ENCODE measurements at places on chromosomes 11 and 22.

GRCh38 chr22:19719050-19719482, 4.3 kb upstream of the GP1BB start:
- peak; percentile 15 for DNase-seq

DNA sequence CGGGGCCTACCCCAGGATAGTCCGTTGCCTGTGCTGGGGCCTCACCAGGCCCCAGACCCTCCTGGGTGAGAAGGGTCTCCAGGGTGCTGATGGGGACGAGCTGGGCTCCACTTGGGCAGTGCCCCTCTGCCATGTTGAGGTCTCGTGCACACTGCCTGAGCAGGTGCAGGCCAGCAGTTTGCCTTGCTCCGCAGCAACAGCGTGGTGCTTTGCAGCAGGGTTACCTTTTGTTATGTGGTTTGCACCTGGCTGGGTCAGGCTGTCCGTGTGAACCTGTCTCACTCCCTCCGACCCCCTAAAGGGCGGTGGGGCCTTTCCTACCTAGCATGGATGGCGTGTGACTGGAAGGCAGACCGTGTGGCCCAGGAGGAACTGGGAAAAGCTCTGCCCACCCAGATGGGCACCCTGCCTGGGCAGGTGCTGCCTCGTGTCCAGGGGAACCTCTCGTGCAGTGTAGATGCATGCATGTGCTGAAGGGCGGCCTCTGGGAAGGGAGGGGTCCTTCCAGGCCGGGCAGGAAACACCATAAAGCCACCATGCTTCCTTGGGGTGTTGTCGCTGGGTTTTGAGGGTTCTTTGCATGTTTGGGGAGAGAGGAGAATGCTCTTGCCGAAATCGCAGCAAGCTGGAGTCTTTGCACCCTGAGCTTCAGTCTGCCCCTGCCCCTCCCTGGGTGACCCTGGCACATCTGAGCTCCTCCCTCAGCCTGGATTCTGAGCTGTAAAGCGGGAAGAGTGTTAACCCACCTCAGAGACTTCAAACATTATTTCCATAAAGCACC, 75.4 kb upstream of the PPARA start:
- no peak for DNase-seq

DNA sequence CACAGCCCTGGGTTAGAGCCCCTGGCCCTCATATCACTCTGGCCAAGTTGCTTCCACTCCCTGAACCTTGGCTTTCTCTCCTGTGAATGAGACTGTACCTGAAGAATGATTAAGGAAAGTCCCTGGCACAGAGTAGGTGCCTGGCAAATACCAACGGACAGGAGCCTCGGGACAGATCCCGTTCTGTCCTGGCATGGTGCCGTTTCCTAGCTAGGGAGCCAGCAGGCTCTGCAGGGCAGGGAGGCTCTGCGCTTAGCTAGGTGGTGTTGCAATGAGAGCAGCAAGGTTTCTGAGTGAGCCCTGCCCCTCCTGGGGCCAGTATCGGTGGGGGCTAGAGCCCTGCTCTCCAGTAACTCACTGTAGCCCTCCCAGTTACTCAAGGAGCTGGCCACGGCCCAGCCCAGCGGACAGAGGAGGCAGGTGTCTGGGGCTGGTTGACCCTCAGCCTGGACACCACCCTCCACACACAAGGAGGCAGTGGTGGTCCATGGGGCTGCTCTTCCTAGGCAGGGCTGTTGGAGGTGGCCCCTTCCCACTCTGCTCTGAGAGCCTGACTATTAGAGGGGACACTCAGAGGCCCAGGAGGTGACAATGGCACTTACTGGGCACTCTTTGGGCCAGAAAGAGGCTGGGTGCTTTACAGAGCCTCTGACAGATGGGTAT, 74.4 kb downstream of the NFAM1 start:
- no peak for DNase-seq

GRCh38 chr11:134669796-134670195, 257.8 kb upstream of the B3GAT1 start:
- no peak for DNase-seq

GRCh38 chr22:31904651-31905050, 39.7 kb upstream of the YWHAH start:
- no peak for DNase-seq

GRCh38 chr11:129947474-129947873, 52.1 kb upstream of the NFRKB start:
- no peak for DNase-seq

DNA sequence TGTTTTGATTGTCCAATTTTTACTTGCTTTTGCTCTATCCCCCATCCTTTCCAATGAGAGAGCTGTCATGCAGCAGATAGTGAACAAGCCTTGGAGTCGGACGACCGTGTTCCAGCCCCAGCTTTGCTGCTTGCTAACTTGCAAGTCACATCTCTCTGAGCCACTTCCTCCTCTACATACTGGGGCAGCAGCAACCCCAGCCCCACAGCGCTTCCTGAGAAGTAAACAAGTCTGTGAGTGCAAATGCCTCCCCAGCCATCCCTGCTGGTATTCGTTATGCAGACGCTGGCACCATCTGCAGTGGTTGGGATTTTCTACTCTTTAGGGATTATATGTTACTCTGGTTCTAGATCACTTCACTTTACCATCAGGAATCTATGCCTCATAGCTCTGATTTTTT, 35.0 kb downstream of the TPBGL start:
- peak; percentile 76 for DNase-seq

GRCh38 chr22:45903355-45904135, 73.4 kb downstream of the WNT7B start:
- DNase-seq: no peak

DNA sequence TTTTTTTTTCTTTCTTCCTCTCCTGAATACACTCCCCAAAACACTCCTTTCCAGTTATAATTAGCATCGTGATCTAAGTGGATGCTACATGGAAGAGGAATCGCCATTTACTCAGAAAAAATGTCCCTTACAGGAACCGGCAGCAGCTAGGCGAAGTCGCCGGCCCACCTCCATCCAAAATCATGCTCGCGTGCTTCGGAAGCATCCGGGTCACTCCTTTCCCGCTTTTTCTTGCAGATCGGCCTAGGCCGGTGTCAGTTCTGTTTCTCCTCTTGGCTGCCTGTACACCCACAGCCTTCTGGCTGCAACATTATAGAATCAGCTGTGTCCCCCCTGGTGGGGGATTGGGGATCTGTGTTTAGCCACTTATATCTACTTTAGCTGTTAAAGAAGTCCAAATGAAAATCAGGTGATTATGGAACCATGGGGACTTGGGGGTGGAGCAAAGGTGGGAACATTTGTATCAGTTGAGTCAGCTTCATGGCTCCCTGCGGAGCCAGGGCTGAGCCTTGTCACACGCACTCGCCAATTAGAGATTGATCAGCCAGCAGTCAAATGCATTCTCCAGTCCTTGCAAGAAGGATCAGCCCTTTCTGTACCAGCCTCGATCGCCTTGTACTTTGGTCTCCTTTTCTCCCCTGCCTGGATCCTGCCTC, 36.3 kb downstream of the ASRGL1 start:
- DNase-seq: no peak

GRCh38 chr22:36775586-36775963, 344 bp downstream of the IFT27 start:
- DNase-seq: peak; percentile 25

GRCh38 chr22:41845380-41846267, 12.7 kb downstream of the SREBF2 start:
- peak; percentile 72 for DNase-seq

- no peak for DNase-seq
Observed at GRCh38 chr11:69382131-69383128, 88.5 kb downstream of the MYEOV start.

DNA sequence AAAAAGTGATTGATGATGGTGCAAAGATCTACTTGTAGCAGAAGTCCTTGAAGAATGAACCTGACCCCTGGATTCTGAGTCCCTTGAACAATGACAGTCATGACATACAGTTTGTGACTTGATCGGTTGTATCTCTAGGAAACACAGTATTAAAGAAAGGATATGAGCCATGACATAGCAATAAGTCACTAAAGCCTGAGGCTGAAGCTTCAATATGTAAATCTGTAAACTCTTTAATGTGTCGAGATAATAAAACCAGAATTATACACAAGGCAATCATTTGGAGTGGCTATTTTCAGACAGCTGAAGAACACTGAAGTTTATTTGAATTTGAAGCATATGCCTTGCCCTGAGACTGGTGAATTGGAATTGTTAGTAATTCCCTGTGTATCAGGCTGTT, 911.5 kb upstream of the RAG2 start:
- no peak for DNase-seq

DNA sequence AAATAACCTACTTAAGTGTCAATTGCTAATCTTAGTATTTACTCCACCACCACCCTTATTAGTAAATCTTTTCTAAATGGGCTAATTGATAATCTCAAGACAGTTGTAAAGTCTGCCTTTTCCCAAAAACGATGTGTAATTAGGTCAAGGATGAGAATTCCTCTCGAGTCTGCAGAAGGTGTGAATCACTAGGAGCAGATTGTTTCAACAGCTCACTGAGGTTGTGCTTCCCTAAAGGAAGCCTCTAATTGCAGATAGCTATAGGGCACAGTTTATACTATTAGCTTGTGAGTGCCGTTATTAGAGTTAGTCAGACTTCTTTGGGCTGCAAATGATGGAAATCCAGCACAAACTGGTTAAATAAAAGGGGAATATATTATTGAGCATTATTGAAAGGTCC, 84.9 kb downstream of the C11orf91 start:
- no peak for DNase-seq

DNA sequence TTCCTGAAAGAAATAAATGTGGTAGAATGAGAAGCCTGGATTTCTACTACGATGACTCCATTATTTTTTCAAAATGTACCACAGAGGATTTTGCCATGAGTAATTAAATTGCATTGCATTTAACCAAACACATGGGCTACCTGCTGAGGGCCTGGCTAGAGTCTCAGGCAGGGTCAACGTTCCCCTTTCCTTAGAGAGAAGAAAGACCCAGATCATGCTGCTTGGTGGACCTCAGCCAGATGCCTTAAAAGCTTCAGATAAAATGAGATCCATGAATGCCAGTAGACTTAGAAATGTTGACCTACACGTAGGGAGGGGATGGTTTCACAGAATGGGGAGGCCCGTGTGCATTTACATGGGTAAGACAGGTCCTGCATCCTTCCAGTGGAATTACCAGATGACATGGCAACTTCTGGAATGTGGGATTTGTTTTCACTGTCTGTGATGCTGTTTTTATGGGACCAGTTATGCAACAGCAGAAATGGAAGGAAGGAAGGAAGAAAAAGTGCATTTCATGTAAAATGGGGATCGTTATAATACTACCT, 1069.4 kb downstream of the NTM start:
- DNase-seq: no peak

- DNase-seq: no peak
Observed at GRCh38 chr11:133026952-133027351, 505.3 kb downstream of the OPCML start.

DNA sequence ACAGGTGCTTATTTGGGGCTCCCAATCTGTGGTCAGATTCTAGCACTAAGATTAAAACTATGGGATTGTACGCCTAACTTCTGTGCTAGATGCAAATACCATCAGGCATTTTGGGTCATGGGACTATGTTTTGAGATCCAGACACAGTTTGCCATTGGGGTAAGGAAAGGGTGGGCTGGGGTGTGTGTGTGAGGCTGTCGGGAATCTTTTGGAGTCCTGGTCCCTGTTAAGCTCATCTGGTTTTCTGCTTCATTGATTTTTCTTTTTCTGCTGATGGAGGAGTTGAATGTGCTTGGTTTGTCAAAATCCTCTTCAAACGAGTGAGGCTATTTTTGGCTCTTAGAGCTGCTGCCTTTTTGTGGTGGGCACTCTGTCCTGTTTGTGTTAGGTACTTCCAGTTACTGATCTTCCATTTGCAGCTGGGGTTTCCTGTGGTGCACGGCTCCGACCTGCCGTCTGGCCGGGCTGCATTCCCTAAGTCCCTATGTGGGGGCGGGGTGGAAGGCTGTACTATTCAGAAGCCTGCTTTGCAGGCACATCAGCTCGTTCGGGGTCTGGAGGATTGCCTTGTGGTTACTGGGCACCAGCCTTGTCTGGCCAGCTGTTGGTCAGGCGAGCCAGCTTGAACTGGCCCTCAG, 2.9 kb downstream of the BCR start:
- peak; percentile 90 for DNase-seq

GRCh38 chr11:10460611-10461275, 5.7 kb downstream of the AMPD3 start:
- DNase-seq: no peak

DNA sequence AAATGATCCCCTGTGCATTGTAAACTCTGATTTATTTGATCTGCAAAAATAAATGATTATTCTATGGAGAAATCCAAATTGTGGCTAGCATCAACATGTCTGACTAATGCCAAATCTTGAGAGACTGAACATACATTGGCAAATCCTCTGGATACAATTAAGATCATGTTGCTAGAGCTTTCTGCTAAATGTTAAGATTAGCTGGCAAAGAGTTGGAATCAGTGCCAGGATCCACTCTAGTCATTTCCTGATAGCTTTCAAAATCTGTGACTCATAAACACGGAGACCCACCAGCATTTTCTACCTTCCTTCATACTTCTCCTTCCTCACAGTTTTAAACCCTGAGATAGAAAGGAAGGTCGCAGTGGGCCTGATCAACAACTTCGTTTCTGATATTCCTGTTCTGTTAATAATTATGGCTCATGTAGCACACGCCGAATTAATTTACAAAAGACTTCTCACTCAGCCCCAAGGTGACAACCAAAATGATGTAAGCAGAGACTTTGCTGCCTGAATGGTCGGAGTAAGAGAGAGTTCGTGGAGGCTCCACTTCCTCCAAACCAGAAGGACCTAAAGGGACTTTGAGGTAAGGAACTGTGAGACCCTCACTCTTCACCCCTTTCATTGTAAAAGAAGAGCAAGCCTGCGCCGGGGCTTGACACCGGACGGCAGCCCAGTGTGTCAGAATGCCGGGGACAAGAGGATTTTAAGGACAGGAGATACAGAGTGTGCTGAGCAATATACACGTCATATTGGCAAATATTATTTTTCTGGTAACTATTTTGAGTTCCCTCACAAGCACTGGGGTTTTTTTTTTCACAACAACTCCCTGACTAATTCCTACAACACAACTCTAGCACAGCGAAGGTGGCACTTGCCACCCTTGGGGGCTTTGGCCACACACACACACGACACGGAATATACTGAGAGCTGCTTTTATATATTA, 42.0 kb downstream of the SERPINH1 start:
- DNase-seq: no peak

DNA sequence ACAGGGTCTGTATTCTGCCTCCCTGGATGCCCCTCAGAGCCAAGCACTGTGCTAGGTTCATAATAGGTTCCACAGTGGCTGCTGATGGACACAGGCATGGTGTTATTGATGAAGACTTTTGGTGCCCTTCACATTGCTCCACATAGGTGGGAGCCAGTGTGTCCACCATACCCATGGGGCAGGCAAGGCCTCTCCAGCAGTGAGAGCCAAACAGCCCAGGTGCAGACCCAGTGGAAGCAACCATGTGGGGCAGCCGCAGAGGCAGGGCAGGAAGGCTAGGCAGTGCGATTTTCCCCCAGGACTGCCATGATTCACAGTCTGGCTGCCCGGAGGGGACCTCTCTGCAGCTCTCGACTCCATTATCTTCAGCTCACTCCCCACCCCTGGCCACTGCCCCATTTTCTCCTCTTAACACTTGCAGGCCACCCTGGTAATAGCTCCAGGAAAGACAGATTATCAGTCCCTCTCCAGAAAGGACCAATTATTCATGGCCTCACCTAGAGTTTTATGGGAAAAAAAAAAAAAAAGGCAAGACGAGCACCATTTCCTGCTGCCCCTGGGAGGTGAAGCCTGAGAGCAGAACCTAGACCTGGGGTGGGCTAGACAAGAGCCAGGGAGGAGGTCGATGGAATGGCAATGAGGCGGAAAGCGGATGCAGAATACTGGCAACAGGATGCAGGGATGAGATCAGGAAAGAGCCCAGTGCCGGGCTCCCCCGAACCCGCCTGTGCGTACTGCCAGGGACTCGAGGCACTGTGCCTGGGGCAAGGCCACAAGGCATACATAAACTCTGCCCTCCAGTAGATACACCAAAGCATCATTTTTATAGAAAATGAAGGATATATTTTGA, 343.0 kb upstream of the NCAM1 start:
- no peak for DNase-seq

Measured in NCI-H82 (cell line).